ENCODE measurements at places on chromosomes 12 and 14. TPM values are rescaled to one million over a fixed set of nuclear protein-coding genes. Genes with fewer than 3 reads are reported as not detected.

Gene PCED1B
- 0.38 TPM for total RNA-seq

Gene TBC1D30
- total RNA-seq: 14.0 TPM

Gene SLC25A21
- 1.3 TPM for total RNA-seq

Gene TEDC1
- 11.1 TPM for total RNA-seq

Gene GSG1
- total RNA-seq: not detected

Gene SYNDIG1L
- total RNA-seq: not detected

Gene CPNE6
- not detected for total RNA-seq

Gene HCFC2
- 16.4 TPM for total RNA-seq

Gene TPPP2
- total RNA-seq: not detected

Gene SGPP1
- 8.8 TPM for total RNA-seq

Gene KRT79
- not detected for total RNA-seq

Gene AKAP5
- 0.33 TPM for total RNA-seq

Gene EID3
- total RNA-seq: 11.4 TPM

Gene AQP2
- total RNA-seq: not detected

Gene MON2
- total RNA-seq: 39.2 TPM

Gene MDGA2
- total RNA-seq: not detected

Gene LUM
- total RNA-seq: 1.2 TPM

Gene TAS2R30
- total RNA-seq: 5.6 TPM

Gene CDH24
- total RNA-seq: 18.9 TPM

Gene BATF
- 2.9 TPM for total RNA-seq

Gene RNASE4
- 20.9 TPM for total RNA-seq

Gene DPY19L2
- total RNA-seq: 0.29 TPM

Gene ZC2HC1C
- total RNA-seq: 0.67 TPM

Gene EXD2
- total RNA-seq: 20.9 TPM

Gene LHX5
- total RNA-seq: not detected

Gene SSTR1
- total RNA-seq: 0.33 TPM

Gene GLIPR1L1
- not detected for total RNA-seq

Gene RAD51AP1
- total RNA-seq: 17.6 TPM

Gene ARPC3
- 536 TPM for total RNA-seq

Gene FBRSL1
- 15.1 TPM for total RNA-seq

Gene TCL1A
- total RNA-seq: not detected

Gene PTMS
- total RNA-seq: 126 TPM

Gene KRT82
- total RNA-seq: not detected

Data from vein endothelial cell (primary cell).